NCI-H526 (cell line): ENCODE measurements at places on chromosomes 13 and 19.

- no peak for DNase-seq
Observed at GRCh38 chr13:36115306-36115705, 15.9 kb downstream of the DCLK1 start.

- no peak for DNase-seq
Observed at GRCh38 chr13:60369242-60369641, 27.8 kb upstream of the TDRD3 start.

- no peak for DNase-seq
Observed at GRCh38 chr13:31882794-31883193, 143.5 kb downstream of the RXFP2 start.

DNA sequence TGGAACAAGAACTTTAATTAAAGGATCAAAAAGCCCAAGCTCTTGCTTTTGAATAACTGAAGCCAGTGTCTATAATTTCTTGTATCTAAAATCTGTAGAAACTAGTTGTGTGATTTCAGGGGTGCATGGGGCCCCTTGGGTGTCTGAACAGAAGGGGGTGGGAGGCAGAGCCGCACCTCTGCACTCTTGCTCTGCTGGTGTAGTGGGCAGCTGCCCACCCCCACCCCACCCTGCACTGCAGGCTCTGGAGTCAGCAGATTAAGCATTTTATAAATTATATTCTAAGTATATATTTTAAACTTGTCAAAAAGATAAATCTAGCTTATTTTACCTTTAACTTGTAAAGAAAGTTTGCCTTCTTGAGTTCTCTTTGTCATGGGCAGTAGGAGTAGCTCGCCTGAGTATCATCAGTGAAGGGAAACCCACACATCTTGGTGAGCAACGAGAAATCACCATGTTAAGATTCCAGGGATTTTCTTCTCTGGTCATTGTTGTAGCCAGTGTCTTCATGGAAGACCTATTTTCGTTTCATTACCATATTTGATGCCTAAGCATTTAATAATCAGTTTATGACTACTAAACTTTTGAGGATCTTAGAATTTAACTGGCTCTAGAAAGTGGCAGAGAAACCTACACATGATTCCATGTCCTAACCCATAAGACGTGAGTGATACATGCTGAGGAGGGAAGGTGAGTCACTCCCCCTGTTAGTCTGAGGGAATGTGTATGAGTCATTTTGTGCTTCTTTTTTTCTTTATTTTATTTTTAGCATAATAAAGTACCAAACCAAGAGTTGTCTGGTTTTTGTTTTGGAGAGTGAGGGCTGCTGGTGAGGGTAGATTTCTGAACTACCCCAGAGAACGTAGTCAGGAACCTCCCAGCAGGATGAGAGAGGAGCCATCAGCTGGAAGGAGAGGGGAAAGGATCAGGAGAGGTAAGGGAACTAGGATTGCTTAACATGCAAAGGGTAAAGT, 7.7 kb downstream of the UBE2L5 start:
- no peak for DNase-seq

- DNase-seq, result no peak
Observed at GRCh38 chr13:39998166-39998565, 342.7 kb downstream of the COG6 start.

GRCh38 chr19:35935911-35936737, at the start of gene LRFN3:
Gene LRFN3 (plus strand): TSS chr19:35936374. CDS start chr19:35939426, 3,052 bp downstream.
- peak; percentile 99 for DNase-seq

- peak; percentile 90 for DNase-seq
Observed at GRCh38 chr13:30616927-30617314, 799 bp upstream of the USPL1 start.

DNA sequence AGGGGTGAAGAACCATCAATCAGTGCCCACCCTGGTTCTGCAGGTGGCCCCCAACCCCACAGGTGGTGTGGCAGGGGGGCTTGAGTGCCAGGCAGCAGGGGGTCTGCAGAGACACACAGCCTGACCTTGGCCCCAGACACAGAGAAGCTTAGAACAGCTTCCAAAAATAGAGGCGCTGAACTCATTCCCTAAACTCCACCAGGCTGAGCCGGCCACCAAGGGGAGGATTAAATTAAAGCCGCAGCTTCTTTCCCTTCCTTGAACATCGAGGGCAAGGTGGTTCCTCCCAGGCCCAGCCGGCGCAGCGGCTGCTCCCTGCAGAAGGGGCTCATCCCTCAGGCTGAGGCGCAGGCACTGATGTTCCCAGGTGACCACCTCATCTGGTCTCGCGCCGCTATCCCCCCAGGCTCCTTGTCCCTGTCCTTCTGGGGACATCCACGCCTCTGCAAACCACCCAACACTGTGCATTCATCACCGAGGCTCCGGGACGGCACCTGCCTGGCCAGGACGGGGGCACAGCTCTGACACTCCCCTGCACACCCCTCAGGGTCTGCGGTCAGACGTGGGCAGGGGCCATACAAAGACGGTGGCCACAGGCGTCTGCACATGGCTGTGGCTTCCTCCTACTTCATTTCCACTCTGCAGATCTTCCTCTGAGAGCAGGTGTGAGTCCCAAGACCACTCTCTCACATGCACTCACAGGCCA, 30.9 kb downstream of the LAMP1 start:
- no peak for DNase-seq

DNA sequence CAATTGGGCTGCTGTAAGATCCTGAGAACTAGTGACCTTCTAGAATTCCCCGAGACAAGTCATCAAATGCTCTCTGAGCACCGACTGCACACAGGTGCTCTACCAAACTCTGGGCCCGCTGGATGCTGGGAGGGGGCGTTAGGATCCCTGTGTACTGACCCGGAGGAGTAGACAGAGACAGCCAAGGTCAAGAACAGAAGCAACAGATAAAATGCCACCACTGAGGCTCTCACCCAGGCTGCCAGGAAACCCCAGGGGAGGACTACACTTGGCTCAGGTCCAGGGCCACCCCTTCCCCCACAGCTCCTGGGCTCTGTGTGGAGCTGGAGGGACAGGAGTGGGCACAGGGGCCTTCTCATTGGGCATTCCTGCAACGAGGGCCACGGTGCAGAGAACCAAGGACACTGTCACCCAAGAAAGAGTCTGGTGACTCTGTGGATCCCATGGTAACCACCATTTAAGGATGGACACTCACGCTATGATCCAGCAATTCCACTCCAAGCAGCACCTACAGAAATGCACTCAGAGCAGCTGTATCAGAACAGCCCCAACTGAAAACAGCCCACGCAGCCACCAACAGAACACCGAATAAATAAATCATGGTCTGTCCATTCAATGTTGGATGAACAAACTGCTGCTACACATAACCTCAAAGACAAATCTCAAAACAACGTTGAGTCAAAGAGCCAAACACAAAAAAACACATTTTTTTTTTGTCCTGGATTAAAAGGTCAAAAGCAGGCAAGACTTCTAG, 16.8 kb upstream of the SLC35E1 start:
- DNase-seq, result no peak

DNA sequence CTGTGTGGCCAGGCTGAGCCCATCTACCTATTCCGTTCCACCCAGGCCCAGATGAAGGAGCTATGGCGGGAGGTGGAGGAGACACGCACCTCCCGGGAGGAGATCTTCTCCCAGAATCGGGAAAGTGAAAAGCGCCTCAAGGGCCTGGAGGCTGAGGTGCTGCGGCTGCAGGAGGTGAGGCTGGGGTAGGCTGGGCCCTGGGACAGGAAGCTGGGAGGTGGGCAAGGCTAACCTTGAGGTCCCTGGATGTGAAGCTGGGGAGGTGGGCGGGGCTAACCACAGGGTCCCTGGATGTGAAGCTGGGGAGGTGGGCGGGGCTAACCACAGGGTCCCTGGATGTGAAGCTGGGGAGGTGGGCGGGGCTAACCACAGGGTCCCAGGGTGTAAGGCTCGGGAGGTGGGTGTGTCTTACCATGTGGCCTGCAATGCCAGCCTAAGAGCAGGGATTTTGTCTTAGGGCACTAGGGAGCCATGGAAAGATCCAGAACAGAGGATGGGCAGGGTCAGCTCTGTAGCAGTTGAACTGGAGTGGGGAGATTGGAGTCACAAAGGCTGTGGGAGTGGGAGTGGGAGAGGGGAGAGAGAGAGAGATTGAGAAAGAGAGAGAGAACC, 36.9 kb downstream of the KCNC3 start:
- DNase-seq, result no peak

DNA sequence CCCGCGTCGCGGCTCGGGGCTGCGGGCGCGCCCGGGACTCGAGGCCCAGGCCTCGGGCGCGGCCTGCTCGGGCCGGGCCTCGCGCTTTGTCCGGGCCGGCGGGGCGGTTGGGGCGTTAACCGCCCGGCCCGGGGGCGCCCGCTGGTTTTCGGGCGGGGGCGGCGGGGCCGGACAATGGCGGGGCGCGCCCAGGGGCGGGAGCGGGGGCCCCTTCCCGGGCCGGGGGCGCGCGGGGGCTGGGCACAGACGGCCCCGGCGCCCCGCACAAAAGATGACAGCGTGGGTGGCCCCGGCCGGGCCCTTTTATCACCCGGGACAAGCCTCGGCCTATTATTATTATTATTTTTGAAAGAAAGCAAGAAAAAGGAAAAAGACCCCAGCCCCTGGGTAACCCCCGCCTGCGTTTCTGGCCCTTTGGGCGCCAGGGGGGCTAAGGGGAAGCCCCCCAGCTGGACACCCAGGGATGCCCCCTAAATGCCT, 419 bp downstream of the KDM4B start:
- no peak for DNase-seq

DNA sequence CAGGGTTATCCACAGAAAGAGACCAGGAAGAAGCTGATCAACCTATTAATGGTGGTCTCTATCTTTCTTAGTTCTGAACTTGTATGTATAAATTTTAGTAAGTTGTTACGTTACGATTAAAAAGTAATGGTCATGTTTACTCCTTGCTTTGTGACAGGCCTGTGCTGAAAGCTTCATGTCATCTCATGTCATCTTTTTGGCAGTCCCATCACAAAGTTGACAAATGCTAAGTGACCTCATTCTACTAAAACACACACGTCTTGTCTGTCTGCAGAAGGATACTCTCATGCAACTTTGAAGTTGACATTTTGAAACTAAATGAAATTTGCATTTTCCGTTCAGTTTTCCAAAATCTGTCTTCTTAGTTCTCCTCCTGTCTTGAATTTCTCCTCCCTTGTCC, 345.9 kb downstream of the DNAJC15 start:
- no peak for DNase-seq

GRCh38 chr19:9808855-9809824, 9.7 kb downstream of the FBXL12 start:
- no peak for DNase-seq

GRCh38 chr13:91133941-91134802, 213.3 kb upstream of the MIR17HG start:
- DNase-seq, result peak; percentile 61

- DNase-seq, result no peak
Observed at GRCh38 chr19:42436006-42436405, 6.7 kb downstream of the CXCL17 start.
